ENCODE measurements at places on chromosomes 16 and 17.
A peak's percentile ranks its signal among the peaks of the same experiment; 100 is the strongest.

- DNase-seq, result peak; percentile 15
These were observed 27.1 kb downstream of the CDH13 start for GRCh38 chr16:82653550-82654511.

DNA sequence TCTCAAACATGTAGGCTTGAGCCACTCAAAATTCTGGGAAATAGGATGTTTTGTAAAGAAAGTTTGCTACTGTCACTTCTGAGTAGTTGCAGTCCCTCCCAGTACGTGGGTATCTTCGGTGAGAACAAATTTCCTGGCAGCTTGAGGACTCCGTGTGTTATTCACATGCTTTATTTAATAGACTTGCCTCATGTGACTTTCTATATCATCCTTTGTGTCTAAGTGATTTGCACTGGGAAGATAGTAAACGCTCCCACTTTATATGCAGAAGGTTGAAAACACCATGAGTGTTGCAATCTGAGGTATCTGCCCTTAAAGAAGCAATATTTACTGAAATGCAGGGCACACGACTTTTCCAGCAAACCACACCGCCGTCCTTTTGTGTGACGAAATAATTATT is 643.7 kb downstream of the MAF start:
- DNase-seq, result no peak

- DNase-seq, result no peak
These were observed 97.8 kb downstream of the DNAH17 start for GRCh38 chr17:78479369-78479768.

GRCh38 chr16:87064731-87065445 is 252.3 kb downstream of the C16orf95 start:
- no peak for DNase-seq

DNA sequence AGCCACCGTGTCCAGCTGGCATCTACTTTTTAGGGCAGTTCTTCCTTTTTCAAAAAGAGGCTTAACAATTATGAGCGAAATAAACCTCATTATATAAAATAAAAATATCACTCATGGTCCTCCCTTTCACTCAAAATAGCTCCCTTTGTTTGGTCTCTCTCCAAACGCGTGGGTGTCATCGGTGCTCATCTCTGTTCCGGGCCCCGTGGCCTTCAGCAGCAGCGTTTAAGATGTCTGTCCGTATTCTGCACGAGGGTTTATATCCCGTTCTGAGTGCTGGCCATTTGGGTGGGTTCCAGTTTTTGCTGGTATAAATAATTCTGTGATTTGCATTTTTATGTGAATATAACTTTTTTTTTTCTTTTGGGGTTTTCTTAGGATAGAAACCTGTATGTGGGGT is 33.4 kb downstream of the PRMT7 start:
- DNase-seq, result no peak

- DNase-seq, result no peak
These were observed 118.5 kb downstream of the USP22 start for GRCh38 chr17:20924306-20924705.

Data from stimulated activated CD4-positive, alpha-beta T cell treated with anti-CD3 and anti-CD28 coated beads, TNF-alpha, amount 100 ng/mL, for 24 hours (primary cell).